ENCODE measurements at places on chromosomes 3 and 15. TPM values are rescaled to one million over a fixed set of nuclear protein-coding genes. Genes with fewer than 3 reads are reported as not detected.

CADPS gene
- total RNA-seq = not detected

ENTPD3 gene
- total RNA-seq = not detected

LNP1 gene
- 2.0 TPM for total RNA-seq

GREM1 gene
- total RNA-seq = not detected

CELSR3 gene
- 12.6 TPM for total RNA-seq

ZNF445 gene
- 9.5 TPM for total RNA-seq

GOLGA8T gene
- 0.49 TPM for total RNA-seq

MELTF gene
- total RNA-seq = 11.4 TPM

DNAH12 gene
- total RNA-seq = 0.05 TPM

DHFR2 gene
- total RNA-seq = 2.3 TPM

RLBP1 gene
- not detected for total RNA-seq

GOLGA6D gene
- total RNA-seq = not detected

TMCO5A gene
- total RNA-seq = not detected

CCR2 gene
- total RNA-seq = not detected

HHLA2 gene
- total RNA-seq = 0.43 TPM

LIPC gene
- 0.98 TPM for total RNA-seq

A4GNT gene
- not detected for total RNA-seq

PRR20G gene
- not detected for total RNA-seq

EBLN2 gene
- total RNA-seq = 7.6 TPM

SMAD6 gene
- 0.20 TPM for total RNA-seq

SLC22A13 gene
- total RNA-seq = 1.1 TPM

NRG4 gene
- total RNA-seq = not detected

PLSCR5 gene
- not detected for total RNA-seq

C3orf20 gene
- total RNA-seq = 0.56 TPM

SOX2 gene
- not detected for total RNA-seq

MGA gene
- 25.7 TPM for total RNA-seq

GALNT15 gene
- total RNA-seq = not detected

EPHB3 gene
- 0.19 TPM for total RNA-seq

VWA5B2 gene
- total RNA-seq = not detected

FILIP1L gene
- total RNA-seq = 0.09 TPM

CKMT1A gene
- not detected for total RNA-seq

TOMM70 gene
- total RNA-seq = 47.2 TPM

RNU5B-1 gene
- not detected for total RNA-seq

RHCG gene
- total RNA-seq = not detected

POTEB gene
- total RNA-seq = not detected

SLCO2A1 gene
- not detected for total RNA-seq

AGBL1 gene
- not detected for total RNA-seq

POLR2H gene
- 177 TPM for total RNA-seq

Data from activated naive CD4-positive, alpha-beta T cell treated with anti-CD3 and anti-CD28 coated beads, Interleukin-2, amount 50 U/mL, for 72 hours (primary cell).